ENCODE measurements at places on chromosomes 7 and 10. TPM values are rescaled to one million over a fixed set of nuclear protein-coding genes. Genes with fewer than 3 reads are reported as not detected.

The CACNB2 gene
- 32.7 TPM for total RNA-seq

The GTF2IRD2 gene
- total RNA-seq, result 11.4 TPM

The MAGI2 gene
- 61.3 TPM for total RNA-seq

- no peak for DNase-seq
Observed at GRCh38 chr7:116423499-116423898, 76.0 kb upstream of the CAV2 start.

DNA sequence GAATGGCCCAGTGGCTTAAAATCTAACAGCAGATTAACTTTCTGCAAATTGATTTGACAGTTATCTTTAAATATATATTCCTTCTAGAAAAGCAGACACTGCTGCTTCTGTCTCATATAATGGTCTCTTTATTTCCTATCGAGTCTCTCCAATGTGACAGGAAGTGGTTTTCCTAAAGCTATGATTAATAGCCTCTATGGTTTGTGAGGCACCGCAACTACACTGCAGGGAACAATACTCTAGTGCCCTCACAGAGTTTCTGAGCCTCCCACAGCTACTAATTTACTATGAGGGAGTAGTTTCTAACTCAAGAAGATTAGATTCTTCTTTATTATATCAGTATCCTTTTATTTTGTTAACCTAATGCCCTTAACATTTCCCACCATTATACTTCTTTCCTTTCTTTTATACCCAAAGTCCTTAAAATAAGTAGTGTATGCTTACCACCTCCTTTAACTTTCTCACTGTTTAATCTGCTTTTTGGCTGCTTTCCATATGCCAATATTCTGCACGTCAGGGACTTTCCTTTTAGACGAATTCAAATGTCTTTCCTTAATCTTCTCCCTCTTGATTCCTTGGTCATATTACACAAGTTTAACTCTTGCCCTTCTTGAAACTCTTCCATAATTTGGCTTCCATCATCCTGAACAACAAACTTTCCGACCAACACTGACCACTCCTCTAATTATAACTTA is 23.8 kb upstream of the AHR start:
- DNase-seq, result no peak

DNA sequence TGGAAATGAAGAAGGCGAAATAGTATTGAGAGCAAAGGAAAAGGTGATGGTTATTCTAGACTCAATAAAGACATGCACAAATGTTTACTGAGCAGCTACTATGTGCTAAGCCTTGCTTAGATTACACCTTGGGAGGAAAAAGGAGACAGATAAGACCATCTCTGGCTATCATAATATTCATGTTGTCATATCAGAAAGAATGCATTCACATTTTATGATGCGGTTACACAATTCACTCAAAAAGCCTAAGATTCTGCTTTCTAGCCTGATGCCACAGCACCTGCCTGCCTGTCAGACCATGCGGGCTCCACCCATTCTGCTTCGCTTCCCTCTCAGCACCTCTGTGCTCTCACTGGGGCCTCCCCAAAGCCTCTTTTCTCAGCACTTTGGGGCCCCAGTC is 100.9 kb downstream of the JCAD start:
- no peak for DNase-seq

GRCh38 chr7:114715907-114716306 is 206.0 kb upstream of the MDFIC start:
- DNase-seq, result no peak

- no peak for DNase-seq
Observed at GRCh38 chr7:53800746-53801145, 741.4 kb upstream of the VSTM2A start.

GRCh38 chr7:35720849-35721248 is 25.9 kb upstream of the HERPUD2 start:
- DNase-seq, result no peak

DNA sequence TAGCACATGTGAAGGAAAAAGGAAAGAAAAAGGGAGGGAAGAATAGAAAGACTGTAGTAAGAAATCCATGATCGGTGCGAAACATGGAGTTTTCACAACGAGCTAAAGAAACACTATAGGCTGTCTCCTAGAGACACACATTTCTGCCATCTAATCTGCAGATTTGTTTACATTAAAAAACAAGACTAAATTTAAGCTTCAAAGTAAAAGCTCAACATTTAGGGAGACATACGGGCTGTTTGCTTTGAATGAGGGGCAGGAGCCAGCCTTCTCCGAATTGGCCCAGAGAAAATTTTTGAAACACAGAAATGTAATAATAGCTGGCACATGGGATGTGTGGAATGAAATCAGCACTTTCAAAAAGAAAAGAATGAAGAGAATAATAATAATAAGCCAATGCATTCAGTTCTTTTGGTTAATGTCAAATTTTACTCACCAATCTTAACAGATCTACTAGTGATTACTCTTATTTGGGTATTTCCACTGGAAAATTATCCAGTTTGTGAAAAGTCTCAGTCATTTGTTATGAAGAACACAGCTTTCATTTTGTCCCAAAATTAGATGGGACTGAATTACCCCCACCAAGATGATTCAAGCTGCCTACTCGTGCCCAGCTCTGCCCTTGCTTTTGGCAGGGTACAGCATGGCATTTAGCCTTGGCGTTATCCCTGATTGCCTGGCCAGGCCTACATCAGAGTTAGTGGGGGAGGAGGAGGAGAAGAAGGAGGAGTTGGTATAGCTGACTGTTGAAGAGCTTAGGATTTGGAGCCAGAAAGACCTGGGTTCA is 47.1 kb downstream of the MTURN start:
- no peak for DNase-seq
